ENCODE measurements at places on chromosomes 3 and 15.

DNA sequence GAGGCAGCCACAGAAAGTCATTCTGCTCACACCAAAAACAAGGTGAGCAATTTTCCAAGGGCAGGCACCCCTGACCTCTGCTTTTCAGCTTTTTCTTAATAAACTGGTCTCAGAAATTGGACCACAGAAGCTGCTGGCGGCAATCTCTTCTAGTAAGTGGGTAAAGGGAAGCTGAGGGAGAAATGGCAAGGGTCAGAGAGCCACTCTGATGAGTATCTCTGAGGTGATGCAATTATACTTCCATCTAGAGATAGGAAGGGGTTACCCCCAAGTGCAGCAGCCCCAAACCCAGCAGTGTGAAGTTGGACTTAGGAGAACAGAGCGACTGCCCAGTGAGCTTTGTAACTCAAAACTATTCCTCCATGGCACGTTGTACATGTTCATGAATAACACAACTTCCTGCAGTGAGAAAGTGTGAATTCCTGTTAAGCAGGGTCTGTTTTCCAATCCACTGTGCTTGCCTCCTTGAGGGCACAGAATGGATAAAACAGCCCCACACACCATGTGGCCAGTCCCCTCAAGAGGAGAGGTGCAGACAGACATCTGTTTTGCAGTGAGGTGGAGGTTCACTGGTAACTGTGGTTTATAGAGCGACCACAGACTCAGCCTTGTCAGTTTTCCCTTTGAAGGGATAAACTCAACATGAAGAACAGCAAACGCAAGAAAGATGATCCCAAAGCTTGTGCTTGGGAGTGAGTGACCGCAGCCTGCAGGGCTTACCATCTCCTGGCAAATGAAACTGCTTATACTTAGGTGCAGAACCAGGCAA, 683.4 kb upstream of the CFAP20DC start:
- no peak for DNase-seq

DNA sequence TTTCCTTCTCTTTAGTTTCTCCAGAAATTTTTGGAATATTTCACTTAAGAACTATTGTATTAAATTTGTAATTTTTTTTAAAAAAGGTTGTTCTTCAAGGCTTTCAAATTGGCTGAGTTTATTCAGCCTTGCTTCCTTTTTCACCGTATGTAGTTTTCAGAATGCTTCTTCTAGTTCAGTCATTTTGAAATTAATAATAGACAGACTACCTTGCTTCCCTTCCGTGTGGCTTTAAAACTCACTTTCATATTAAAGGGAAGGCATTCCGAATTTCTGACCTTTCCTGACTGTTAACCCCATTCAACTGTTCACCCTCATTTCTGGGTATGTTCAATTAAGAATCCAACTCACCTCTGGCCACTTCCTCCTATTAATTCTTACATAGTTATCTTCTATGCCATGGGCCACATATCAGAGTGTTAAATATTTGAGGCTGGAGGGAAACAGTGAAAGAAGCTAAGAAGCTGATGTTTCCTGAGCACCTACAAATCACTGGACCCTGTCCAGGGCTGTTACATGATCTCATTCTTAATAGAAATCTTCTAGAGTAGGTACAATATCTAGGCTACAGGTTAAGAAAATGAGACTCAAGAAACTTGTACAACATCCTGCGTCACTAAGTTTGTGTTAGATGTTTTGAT, 237.5 kb downstream of the P3H2 start:
- no peak for DNase-seq

- no peak for DNase-seq
Observed at GRCh38 chr3:29026959-29027358, 253.9 kb upstream of the RBMS3 start.

GRCh38 chr3:46561951-46562350, 4.2 kb downstream of the LRRC2 start:
- no peak for DNase-seq

DNA sequence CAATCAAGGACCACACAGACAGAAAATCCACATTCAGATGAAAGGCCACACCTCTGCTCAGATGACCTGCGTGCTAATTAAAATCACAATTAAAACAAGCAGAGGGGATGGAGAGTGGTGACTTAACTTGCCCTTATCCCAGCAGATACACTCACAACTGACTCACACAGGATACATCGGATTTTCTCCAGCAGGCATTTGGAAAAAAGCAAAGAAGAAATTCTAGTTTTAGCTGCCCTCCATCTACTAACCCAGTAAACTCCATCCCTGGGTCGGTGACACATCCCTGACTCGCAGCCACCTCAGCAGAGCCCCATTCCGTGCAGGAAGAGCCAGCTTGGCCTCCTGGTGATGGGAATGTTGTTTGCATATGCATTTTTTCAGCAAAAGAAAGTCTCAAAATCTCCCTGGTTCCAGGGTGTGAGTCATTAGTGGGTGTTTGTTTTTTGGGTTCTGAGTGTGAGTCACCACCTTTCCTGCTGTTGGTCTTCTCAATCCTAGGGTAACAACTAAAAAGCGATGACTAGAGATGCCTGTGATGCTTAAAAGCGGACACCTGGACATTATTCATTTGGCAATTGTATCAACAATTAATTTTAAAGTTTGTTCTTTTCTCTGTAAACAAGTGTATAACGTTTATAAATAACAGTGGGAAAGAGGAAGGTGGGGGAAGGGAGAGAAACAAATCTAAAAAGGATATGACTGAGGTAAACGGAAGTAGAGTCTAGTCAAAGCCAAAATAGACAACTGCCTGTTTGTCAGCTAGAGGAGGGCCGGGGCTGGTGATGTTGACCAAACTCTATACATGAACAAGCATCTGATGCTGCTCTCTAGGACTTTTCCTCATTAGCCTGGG, 49.8 kb upstream of the SLC4A7 start:
- no peak for DNase-seq

- no peak for DNase-seq
Observed at GRCh38 chr3:140206196-140207040, 271.4 kb downstream of the CLSTN2 start.

DNA sequence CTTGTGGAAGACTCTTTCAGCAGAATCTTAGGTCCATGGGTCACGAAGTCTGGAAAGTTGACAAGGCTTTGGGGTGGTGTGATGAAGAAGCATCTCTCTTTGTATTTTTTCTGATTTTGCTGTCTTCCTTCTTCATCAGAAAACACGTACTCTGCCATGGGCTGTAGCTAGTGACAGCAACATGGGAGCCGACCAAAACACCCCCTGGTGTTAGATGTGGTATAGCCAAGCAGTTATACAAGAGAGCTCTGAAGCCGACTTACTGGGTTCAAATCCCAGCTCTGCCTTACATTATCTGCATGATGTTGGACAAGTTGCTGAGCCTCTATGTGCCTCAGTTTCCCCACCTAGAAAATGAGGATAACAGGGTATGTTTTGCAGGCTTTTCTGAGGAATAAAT, 32.9 kb upstream of the LYZL4 start:
- no peak for DNase-seq

DNA sequence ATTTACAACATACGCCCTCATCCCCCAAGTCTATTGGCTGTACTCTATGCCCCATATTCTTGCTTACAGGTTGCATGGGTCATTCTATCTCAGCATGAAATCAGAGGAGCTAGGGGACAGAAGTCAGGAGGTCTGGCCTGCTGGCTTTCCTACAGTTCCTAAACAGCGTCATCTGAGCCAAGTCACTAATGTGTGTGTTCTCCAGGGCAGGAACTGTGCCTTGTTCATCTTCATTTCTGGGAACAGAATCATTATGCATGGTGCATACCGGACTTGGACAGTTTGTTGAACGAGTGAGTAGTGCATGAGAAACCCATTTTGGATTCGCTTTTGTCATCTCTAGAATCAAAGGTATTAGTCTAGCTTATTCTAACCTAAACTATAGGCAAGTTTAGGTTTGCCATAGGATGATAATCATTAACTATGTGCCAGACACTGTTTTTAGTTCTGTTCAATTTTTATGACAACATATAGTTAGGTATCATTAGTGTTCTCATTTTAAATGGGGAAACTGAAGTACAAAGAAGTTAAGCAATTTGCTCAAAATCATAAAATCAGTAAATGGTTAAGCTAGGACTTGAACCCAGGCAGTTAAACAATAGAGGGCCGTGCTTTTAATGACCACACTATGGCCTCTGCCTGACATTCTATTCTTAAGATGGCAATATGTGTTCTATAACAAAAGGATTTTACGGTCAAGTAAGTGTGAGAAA, 105.2 kb downstream of the FMN1 start:
- no peak for DNase-seq

DNA sequence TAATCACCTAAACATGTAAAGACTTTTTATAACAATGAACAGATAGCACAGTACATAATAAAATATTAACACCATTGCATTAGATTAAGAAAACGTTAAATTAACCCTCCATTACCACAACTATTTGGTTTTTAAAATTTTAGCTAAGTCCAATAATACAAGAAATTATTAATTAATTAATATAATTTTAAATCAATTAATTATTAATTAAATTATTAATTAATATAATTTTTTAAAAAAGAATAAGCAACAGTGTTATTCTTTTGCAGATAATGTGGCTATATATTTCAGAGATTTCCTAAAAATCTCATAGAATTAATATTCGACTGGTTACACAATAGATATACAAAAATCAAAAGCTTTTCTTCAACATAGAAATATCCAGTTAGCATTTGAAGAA, 82.5 kb downstream of the ECT2 start:
- DNase-seq = no peak

- no peak for DNase-seq
Observed at GRCh38 chr15:31474059-31474868, 147.6 kb downstream of the KLF13 start.

GRCh38 chr3:40120806-40121205, 188.7 kb upstream of the EIF1B start:
- DNase-seq = no peak

- no peak for DNase-seq
Observed at GRCh38 chr3:57855943-57856342, 99.8 kb downstream of the SLMAP start.

- no peak for DNase-seq
Observed at GRCh38 chr3:1037631-1038030, 55.2 kb upstream of the CNTN6 start.

GRCh38 chr15:89177633-89178306, 43.6 kb downstream of the RLBP1 start:
- DNase-seq = peak; percentile 36

GRCh38 chr15:48657950-48658591, 12.6 kb upstream of the FBN1 start:
- DNase-seq = no peak

- no peak for DNase-seq
Observed at GRCh38 chr3:121818578-121818977, 16.3 kb downstream of the IQCB1 start.

DNA sequence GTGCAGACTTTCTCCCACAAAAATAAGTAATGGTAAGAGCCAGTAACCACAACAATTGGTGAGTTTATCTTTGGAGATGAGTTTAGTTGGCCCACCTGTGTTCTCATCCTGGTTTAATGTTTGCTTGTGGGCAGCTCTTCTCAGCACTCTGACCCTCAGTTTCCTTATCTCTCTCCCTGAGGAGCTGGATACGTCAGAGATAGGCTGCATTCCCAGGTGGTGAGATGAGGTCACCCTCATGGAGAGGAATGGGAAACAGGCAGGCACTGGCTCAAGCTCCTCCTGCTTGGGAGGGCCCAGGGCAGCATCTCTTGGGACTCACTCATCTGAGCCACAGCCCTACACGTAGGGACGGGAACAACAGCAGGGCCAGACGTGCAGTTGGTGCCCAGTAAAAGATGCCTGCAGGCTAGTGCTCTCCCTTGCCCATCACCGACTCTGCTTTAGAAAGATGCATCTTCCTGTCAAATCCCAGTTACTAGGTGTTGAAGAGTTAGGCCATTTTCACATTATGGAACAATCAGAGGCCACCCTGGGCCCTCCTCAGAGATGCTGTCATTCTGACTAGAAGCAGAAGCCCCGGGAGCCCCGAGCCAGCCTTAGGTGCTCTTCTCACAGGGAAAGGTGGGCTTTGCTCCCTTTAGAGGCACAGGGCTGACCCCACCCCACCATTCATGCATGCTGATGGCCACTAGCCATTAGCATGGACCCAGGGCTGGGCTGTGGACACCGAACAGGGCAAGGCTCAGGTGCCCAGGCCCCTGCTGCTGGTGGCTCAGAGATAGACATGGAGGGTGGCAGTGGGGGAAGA, 59.7 kb downstream of the GRIP2 start:
- DNase-seq = no peak

DNA sequence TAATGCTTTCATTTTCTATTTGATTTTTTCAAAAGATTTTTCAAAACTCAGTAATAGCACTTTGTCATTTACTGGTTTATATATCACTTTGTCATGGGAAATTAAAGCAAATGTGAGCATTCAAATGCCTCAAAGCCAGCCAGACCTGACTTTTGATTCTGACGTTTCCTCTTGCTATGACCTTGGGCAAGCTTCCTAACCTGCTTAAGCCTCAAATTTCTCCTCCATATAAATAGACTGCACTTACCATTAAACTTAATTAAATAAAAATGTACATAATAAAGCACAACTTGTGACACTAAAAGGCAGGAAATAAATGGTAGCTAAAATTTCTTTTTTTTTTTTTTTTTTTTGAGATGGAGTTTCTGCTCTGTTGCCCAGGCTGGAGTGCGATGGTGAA, 19.2 kb downstream of the MCF2L2 start:
- DNase-seq = no peak

DNA sequence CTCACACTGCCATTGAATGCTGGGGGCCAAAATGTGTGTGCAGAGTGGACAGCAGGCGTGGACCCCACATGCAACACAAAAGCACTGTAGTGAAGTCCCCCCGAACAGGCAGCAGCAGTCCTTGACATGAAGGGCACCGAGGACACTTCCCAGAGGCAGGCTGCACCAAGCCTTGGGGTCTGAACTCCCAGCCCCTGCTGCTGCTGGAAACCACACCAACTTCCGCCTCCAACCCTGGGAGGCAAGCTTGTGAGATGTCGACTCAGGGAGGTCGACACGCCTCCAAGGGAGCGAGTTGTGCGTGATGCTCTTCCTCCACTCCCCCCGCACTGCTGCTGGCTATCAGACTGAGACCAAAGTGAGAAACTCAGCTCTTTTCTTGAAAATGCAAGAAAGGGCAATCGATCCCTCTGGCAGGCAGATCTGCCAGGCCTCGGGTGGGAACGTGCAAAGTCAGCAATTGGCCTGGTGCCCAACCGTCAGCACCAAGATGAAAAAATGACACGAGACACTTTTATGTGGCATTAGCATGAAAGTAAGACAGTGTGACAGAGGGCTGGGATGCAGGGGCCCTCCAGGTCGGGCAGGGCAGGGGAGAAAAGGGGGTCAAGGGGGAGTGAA, 43.6 kb downstream of the WHAMM start:
- DNase-seq = no peak

GRCh38 chr15:57069423-57069822, 151.0 kb downstream of the TCF12 start:
- DNase-seq = no peak

DNA sequence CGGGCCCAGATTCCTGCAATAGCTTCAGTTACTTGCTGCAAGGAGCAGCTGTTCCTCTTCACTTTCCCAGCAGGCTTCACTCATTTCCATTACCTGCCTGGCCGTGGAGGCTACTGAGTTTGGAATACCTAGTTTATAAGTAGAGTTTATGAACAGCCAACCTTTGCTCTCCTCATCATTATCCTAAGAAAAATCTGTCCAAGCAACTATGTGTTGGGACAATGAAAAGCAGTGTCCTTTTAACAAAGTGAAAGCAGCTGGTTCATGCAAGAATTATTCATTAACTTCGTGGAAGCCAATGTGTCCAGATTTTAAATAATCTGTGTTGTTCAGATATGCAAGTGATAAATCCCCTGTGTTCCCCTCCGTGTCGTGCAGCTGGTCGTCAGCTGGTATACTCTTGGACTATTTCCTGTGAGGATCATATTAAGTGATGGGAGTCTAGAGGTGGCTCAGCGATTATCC, 39.3 kb upstream of the SSR3 start:
- no peak for DNase-seq

- DNase-seq = no peak
Observed at GRCh38 chr3:120526011-120526870, 69.9 kb upstream of the NDUFB4 start.

GRCh38 chr3:133573629-133574194, at the start of gene CDV3:
CDV3 (plus strand) TSS chr3:133573686; CDS start chr3:133574045, 359 bp downstream.
- no peak for DNase-seq
